ENCODE measurements at places on chromosomes 13 and 19.

DNA sequence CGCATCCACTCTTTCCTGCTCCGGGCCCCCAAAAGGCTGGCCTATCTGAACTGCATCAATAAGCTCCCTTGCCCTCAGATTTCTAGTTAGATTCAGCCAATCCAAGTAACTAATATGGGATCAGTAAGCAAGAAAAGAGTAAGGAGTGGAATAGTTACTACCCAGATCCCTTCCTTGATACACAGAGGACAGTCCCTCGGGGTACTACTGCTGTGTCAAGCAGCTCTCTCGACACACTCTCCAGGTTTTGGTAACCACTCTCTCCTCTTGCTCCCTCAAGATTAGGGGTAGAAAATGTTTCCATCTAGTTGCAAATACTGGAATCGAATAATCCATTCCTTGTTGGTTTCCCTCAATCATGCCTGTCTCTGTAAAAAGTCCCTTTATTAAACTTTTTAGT is 65.4 kb downstream of the UGGT2 start:
- no peak for DNase-seq

DNA sequence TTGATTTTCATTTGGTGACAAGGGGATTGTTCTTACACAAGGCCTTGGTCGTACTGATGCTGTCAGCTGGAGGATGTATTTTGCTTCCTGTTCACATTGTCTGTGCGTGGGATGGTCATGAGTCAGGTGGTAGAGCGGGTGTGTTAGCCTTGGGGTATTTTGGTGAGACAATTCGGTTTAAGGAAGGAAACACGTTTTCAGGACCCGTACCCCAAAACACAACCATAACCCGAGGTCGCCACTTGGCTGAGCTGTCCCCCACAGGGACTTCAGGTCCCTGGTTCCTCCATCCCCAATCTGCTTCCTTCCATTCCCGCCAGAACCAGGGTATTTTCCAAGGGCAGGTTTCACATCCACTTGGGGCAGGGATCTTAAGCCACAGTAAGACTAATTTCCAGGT is 15.0 kb downstream of the MYO9B start:
- no peak for DNase-seq

DNA sequence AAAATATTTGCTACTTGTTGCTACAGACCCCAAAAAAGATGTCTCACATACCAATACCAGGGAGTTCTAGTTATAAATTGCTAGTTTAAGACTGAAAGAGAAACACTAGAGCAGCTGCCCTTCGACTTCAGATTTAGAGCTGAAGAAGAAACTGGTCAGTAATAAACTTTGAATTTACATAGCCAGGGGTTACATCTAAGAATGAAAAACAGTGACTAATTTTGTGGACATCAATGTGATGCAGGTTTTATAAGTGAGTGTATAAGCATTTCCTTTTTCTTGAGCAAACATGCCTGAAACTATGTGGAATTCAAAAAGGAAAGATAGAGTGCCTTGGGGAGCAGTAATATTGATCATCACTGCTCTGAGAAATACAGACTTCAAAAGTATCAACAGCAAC is 724.9 kb upstream of the MIR17HG start:
- no peak for DNase-seq

DNA sequence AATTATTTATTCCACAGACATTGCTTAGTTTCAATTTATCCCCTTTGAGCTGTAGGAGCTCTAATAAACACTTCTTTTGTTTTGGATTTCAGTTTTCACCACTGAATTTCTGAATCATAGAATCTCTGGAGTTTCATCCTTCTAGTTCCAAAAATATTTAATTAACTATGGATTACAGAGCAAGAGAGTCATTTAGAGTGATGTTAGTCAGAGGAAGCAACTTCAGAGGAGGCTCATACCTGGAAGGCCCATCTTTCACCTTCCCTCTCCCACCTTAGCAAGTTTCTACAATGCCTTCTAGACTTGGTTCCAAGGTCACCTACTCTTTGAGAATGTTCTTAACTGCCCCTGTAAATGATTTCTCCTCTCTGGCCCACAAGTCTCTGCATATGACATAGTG is 353.2 kb downstream of the SPRY2 start:
- DNase-seq: no peak

GRCh38 chr19:342801-343421 is 1.7 kb downstream of the MIER2 start:
- no peak for DNase-seq

All from vagina (tissue), 2 donors.